CD4-positive, alpha-beta T cell treated with Interleukin-6 for 4 hours (primary cell): ENCODE measurements at places on chromosomes 13 and 19.
A peak's percentile ranks its signal among the peaks of the same experiment; 100 is the strongest.

GRCh38 chr19:48659768-48660167 is 13.0 kb downstream of the NTN5 start:
- DNase-seq, result no peak

DNA sequence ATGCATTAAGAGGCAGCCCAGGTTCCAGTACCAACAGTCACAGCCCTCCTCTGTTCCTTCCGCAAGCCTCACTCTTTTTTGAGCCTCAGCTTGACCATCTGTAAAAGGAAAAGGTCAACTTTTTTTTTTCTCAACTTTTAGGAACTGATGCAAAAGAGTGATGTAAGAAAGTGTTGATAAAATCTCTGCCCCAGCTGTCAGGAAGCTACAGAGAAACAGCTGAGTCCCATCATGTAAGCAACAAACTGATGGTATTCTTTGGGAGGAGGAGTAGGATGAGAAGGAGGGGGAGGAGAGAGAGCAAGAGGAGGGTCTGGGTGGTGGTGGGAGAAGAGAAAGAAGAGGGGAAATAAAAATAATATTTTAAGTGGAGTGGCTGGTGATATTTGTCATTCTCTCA is 233.9 kb upstream of the TSHZ3 start:
- DNase-seq, result no peak

DNA sequence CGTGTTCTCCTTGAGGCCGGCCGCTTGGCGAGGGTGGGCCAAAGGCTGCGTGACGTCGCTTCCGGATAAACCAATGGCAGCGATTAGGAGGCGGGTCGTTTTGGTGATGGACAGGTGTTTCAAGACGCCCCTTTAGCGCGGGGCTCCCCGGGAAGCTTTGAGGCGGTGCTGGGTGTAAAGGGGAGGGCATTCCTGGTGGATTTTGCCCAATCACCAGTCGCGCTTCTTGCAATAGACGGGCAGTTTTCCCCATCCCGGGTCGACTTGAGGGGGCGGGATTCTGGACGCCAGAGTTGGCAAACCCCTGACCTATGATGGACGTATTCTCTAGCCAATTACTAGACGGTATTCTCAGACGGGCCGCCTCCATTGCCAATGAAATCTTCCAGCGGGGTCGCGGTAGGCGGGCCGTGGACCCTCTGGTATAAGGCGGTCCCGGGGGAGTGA is 264 bp upstream of the PRMT1 start:
- peak; percentile 99 for DNase-seq

DNA sequence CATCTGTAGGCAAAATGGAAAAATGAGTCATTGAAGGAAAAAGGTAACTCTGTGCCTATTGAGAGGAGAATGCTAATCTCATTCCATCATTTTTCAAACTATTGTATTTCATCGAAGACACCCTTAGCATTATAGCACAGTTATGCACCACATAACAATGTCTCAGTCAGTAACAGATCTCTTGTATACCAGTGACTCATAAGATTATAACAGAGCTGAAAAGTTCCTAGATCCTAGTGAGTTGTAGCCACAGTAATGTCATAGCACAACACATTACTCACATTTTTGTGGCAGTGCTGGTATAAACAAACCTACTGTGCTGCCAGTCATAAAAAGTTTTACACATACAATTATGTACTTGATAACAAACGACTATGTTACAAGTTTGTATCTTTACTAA is 1077.6 kb downstream of the DIAPH3 start:
- no peak for DNase-seq

DNA sequence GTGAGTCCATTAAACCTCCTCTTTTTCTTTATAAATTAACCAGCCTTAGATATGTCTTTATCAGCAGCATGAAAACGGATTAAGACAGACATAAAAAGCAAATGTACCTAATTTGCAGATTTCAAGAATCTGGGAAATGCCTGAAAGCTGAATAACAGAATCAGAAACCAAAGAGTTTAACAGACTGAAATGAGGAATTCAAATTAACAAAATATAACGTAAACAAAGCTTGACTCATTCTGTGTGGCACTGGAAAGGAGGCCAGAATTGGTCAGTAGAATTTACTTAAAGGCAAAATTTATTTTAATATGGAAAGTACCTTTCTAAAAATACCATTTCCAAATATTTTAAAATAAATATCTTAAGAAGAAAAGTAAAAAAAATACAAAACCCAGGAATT is 540.6 kb upstream of the HTR2A start:
- no peak for DNase-seq

GRCh38 chr13:98500963-98501421 is 75.9 kb downstream of the STK24 start:
- DNase-seq, result no peak

DNA sequence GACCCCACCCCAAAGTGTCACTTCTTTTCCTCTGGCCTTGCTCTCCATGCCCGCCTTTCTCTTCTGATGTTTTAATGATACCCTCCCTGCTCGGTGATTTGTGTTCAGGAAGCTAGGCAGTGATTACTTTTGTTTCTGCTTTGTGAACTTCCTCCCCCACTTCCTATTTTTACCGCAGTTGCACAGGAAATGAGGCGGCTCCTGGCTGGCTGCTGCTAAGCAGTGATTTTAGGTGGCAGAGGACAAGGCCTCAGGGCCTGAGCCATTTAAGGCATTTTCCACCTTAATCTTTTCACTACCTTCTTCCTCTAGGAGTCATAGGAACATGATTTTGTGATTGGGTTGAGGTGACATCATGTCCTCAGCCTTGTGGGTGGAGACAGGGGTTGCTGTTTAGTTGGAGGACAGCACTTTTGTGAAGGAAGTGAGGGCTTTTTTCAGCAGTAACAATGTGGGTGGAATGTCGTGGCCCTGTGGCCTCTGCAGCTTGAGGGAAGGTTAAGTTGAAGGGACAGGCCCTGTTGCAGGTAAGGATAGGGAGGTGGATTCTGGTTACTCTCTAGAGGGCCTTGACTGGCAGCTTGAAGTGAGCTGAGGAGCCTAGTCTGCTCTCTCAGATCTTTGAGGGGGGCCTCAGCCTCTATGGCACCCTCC is 15.7 kb downstream of the GARRE1 start:
- peak; percentile 81 for DNase-seq

DNA sequence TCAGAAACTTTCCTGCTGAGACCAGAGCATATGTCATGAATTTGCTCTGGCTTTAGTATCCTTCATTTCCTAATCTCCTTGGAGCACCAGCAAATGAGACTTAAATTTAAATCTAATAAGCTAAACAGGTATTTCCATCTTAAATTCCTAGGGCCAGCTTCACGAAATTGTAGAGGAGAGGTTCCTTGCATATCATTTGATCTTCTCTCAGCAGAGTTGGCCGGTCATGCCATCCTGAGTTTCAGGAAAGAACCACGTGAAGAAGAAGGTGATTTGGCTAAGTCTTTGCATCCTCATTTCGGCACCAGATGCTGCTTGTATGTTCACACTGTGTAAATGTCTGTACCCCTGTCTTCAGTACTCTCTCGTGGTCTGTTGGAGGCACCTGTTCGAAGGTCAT is 370.4 kb upstream of the NBEA start:
- no peak for DNase-seq

- DNase-seq, result no peak
Observed at GRCh38 chr19:6292006-6292405, 12.2 kb upstream of the MLLT1 start.

- no peak for DNase-seq
Observed at GRCh38 chr19:30062907-30063649, 121.0 kb downstream of the URI1 start.

- no peak for DNase-seq
Observed at GRCh38 chr19:28632371-28633080, 580.4 kb downstream of the UQCRFS1 start.

- DNase-seq, result no peak
Observed at GRCh38 chr13:90375851-90376250, 971.6 kb upstream of the MIR17HG start.

DNA sequence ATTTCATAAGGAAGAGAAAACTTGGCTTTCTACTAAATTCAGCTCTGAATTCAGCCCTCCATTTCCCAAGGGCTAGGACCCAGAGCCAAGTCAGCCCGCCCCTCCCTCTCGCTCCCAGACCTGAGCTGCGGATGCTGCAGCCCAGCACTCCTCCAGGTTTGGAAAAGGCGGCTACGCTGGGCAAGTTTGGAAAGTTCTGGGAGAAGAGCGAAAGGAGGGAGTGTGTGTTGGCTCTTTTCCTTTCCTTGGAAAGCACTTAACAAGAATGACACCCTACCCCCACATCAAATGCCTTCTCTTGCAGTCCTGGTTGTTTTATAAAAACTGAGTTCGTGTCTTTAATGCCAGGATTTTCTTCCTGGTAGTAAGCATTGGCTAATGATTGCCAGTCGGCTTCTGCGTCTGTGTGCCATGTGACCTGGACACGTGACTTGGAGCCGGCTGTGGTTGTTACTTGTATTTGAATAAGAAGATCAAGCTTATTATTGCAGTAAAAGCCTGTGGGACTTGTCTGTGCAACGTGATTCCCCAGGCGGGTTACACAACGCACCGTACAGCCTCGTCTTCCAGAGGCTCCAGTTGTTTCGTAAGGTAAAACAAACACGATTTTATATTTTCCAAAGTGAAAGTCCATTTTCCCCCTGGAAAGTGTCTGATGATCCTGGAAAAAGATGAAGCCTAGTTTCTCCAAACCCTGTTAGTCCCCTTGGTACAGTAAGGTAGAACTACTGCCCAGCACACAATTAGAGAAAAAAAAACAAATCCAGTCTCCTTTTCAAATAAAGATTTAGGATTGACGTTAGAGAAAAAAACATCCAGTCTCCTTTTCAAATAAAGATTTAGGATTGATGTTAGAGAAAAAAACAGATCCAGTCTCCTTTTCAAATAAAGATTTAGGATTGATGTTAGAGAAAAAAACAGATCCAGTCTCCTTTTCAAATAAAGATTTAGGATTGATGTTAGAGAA is 26.8 kb upstream of the UBE2L5 start:
- DNase-seq, result peak; percentile 84

GRCh38 chr19:5340637-5341447 is at the start of gene PTPRS:
PTPRS (minus strand) TSS chr19:5340812; CDS start chr19:5286140, 54,672 bp downstream.
- peak; percentile 63 for DNase-seq

DNA sequence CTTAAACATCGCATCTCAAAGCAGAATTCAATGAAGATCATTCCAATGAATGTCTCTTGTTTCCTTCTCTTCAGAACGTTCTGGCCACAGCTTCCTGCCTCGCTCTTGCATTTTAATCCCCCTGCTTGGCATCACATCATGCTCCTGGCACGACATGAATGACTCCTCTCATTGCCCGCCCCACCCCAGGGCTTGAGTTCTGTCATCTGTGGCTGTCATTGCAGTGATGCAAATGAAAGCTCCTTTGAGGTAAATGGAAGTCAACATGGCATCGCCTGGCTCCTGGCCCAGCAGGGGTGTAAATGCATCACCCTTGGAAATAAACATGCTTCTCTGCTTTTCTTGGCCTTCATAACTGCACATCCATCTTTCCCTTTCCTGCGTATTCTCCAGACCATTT is 48.6 kb downstream of the SCEL start:
- no peak for DNase-seq

GRCh38 chr13:56988543-56988942 is 152.2 kb upstream of the PRR20A start:
- no peak for DNase-seq

- DNase-seq, result no peak
Observed at GRCh38 chr13:73242515-73243015, 183.8 kb downstream of the KLF5 start.

DNA sequence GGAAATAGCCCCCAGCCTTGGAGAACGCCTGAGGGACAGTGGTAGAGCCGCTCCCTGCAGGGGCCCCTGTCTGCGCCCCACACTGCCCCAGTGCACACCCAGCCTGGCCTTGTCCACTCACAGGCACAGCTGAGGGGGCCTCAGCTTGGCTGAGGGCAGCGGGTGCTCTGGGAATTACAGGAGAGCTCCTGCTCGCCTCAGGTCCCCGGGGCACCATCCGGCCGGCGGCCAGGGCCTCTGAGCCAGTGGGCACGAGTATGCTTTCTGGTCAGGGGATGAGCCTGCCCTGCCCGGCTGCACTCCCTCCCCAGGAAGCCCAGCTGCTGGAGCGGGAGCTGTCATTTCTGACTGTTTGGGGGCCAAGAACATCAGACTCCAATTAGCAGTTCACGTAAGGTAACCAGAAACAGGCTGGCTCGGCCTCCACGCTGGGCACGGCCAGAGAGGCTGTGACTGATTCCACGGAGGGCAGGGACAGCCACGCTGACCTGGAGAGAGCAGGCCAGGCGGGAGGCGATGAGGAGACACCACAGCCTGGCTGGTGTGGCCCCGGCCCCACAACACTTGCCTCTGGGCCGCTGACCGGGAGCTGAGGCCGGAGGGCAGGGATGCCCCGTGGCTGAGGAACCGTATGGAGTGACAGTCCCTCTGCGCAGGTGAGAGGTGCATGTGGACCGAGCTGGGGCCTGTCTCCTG is 15.4 kb downstream of the CEBPG start:
- no peak for DNase-seq

GRCh38 chr19:13001502-13002165 is 6.4 kb downstream of the NFIX start:
- DNase-seq, result no peak

GRCh38 chr19:56740501-56740900 is 68.9 kb upstream of the ZNF835 start:
- no peak for DNase-seq

- no peak for DNase-seq
Observed at GRCh38 chr13:62246581-62246980, 830.9 kb upstream of the PCDH20 start.

DNA sequence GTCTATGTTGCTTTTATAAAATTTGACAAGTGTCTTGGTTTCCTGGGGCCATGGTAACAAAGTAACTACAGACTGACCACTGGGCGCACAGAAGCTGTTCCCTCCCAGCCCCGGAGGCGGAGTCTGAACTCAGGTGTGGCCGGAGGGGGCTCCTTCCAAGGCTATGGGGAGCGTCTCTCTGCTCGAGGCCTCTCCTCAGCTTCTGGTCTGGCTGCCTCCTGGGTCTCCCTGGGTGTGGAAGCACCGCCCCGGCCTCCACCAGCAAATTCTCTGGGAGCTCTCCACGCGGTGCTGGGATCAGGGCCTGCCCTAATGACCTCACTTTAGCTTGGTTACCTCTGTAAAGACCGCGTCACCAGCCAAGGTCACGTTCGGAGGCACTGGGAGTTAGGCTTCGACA is 45.7 kb upstream of the F7 start:
- no peak for DNase-seq

- DNase-seq, result no peak
Observed at GRCh38 chr13:112052213-112052612, 14.7 kb upstream of the SOX1 start.

DNA sequence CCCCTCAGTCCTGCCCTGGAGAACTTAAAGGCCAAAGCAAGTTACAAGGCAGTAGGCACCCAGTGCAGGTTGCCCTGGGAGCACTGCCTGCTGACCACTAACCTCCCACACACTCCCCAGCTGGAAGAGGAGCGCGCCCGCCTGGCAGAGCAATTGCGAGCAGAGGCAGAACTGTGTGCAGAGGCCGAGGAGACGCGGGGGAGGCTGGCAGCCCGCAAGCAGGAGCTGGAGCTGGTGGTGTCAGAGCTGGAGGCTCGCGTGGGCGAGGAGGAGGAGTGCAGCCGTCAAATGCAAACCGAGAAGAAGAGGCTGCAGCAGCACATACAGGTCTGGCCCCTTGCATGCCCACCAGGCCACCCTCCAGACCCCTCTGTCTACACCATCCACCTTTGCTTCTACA is 61.1 kb downstream of the KCNC3 start:
- DNase-seq, result no peak

- DNase-seq, result no peak
Observed at GRCh38 chr13:99159331-99160061, 41.2 kb upstream of the UBAC2 start.

- DNase-seq, result no peak
Observed at GRCh38 chr13:100098445-100099116, 9.7 kb downstream of the PCCA start.
